ENCODE measurements at places on chromosomes 2 and 18.
A peak's percentile ranks its signal among the peaks of the same experiment; 100 is the strongest.

GRCh38 chr2:236549165-236549564 is 20.5 kb upstream of the ACKR3 start:
- DNase-seq = no peak

DNA sequence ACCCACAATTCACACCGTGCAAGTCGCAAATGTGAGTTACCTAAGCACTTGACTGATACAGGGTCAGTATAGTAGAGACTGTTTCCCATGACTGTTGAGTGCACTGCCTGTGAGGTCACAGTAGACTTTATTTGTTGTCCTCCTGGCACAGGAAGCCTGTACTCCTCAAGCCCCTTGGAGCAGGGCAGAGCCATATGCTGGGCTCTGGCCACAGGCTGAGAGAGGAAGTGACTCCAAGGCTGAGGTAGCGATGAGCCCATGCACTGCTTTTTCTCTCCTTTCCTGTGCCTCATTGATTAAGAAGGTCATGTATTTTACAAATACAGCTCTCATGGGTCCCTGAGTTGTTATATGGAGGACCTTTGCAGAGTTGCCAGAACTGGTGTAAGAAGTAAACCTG is 287.7 kb downstream of the SRBD1 start:
- no peak for DNase-seq

GRCh38 chr2:219416938-219417337 is 1.2 kb upstream of the DES start:
- no peak for DNase-seq

DNA sequence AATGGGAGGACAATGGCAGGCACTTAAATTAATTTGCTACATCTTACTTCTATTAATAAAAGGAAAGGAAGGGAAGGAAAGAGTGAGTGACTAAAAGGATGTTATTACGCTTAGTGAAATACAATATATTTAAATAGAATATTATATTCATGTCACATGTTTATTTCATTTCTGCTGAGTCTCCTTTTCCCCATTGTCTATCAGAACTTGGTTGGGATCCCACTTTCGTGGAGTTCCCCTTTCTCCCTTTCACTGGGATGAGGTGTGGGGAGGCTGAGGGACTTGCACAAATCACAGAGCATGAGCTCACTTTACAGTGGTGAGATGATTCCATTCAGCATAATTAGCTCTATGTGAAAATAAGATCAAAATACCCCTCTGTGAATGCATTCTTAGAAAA is 730.6 kb downstream of the TSN start:
- DNase-seq = no peak

DNA sequence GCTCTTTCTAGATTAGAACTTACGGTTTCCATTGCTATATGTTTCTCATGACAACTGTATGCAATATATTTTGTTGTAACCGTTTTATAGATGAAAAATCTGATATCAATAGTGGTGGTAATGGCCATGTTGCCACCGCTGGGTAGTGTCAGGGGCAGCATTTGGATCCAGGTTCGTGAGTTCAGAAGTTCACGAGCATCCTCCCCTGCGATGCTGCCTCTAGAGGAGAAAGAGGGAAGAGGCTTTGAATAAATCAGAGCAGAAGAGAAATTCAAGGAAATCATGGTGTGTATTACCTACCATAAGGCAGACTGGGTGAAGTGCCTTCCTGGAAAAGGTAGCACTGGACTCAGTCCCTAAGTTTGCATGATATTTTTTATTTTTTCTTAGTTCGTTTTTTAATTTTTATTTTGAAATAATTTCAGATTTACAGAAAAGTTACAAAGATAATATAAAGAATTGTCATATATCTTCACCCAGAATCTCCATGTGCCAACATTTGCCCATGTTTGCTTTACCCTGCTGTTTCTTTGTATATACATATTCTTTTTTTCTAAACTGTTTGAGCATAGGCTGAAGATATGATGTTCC is 3.3 kb upstream of the ZBTB7C start:
- peak; percentile 21 for DNase-seq

- no peak for DNase-seq
Measured at GRCh38 chr2:6211236-6211635, 519.1 kb downstream of the SOX11 start.

DNA sequence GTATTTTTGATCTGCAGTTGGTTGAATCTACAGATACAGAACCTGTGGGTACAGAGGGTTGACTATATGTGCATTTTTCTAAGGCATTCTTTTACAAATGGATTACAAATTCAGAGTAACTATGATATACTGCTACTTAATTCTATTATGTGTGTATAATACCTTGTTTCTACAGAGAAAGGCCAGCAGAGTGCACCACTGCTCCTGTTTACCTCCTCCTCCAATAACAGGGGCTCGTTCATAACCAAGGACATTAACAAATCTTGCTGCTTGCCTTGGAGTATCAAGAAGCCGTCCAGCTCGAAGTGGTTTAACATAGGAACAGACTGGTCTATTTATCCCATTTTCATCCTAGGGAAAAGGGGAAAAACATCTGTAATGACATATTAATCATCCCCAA is 16.4 kb downstream of the CEP76 start:
- peak; percentile 12 for DNase-seq

DNA sequence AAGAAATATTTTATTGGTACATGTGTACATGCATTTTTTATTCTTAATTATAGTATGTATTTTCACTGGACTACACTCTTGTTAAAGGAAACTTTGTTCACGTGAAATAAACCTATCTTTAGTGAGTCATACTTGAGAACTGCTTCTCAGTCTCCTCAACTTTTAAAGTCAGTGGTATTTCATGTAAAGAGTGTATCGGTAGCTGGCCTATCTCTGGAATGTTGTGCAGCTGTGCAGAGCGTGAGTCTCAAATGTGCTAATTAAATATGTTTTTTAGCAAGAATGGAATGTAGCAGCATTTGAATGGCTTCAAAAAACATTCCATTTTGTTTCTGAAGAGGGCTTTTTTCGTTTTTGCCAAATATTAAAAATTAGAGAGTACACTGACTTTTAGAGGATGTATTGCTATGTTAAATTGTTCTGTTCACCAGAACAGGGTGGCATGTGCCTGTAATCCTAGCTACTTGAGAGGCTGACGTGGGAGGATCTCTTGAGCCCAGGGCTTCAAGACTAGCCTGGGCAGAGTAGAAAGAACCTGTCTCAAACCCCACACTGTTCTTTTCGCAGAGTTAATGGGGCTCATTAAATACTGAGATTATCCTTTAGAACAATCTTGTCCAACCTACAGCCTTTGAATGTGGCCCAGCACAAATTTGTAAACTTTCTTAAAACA is 14.3 kb downstream of the SPTBN1 start:
- DNase-seq = peak; percentile 87

DNA sequence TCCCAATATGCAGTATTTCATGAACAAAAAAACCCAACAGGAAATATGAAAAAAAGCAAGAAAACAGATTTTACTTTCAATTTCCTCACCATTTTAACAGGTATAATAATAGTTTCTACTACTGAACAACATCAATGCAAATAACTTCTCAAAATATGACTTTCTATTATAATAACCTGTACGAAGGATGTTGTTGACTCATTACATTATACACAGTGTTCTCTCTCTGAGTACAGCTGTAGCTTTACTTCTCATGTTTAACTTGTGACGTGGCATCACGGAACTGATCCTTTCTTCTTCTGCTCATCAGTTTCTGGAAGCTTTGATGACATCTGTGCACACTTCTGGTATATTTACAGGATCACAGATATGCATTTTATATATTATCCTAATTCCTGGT is 40.0 kb downstream of the FAM228A start:
- DNase-seq = no peak
